ENCODE measurements at places on chromosomes 4 and X.

DNA sequence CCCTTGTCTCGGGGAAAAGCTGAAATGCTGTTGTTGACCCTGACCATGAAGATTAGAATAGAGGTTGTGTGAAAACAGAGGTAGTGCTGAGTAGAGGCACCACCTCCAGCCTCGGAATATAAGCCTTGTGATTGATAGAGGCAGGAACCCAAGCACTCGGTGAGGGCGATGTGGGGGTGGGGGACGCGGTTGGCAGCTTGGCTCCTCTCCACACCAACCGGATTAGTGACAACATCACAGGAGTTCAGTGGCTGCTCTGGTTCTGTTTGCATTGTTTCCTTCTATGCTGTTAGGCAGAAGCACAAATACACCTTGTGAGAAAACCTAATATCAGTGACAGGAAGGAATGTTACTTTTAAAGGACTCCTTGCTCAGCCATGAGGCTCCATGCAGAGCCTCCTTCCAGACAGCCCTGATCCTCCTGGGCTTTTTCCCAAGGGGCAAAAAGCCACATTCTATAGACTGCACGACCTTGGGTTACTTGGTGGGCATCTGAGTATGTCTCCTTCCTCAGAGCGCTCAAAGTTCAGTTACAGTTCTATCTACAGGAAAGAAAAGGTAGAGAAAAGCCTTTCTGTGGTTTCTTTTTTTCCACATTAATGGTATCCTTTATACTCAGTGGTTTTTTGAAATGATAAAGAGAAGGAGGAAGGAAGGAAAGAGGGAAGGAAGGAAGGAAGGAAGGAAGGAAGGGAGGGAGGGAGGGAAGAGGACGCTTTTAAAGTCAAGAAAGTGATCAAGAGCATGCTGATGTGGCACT is 150.4 kb upstream of the NOCT start:
- no peak for DNase-seq

DNA sequence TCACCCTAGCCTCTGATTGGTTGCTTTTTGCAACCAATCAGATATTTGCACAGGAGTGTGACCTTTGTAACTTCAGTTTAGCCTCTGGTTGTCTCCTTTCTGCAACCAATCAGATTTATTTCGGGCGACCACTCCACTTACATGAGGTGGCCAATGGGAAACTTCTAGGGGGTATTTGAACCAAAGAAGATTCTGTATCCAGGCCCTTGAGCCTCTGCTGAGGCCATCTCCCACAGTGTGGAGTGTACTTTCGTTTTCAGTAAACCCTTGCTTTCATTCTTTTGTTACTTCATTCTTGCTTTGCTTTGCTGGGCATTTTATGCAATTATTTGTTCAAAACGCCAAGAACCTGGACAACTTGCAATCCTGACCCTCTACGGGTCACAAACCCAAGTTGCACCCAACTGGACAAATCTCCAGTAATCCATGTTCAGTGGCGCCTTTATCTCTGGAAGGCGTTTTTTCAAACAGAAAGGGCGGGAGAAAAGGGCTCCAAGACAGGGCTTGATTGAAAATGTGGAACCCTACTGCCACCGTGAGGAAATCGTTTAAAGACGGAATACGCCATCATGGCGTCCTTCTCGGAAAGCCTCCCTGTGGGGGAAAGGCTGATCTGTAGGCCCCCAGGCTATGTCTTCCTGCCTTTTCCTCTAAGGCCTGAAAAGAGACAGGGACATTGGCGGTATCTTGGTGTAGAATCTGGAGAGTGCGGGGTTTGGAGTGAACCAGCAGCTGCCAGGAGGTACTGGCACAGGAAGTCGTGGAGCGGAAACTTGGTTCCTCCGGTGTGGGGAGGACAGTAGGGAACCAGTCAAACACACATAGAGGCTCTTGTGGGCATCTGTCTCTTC is 184.6 kb downstream of the OR13H1 start:
- DNase-seq: peak; percentile 91

GRCh38 chr4:146176891-146177290 is 1.4 kb downstream of the LSM6 start:
- DNase-seq: no peak

GRCh38 chr4:168633496-168633895 is 136.6 kb downstream of the PALLD start:
- no peak for DNase-seq

DNA sequence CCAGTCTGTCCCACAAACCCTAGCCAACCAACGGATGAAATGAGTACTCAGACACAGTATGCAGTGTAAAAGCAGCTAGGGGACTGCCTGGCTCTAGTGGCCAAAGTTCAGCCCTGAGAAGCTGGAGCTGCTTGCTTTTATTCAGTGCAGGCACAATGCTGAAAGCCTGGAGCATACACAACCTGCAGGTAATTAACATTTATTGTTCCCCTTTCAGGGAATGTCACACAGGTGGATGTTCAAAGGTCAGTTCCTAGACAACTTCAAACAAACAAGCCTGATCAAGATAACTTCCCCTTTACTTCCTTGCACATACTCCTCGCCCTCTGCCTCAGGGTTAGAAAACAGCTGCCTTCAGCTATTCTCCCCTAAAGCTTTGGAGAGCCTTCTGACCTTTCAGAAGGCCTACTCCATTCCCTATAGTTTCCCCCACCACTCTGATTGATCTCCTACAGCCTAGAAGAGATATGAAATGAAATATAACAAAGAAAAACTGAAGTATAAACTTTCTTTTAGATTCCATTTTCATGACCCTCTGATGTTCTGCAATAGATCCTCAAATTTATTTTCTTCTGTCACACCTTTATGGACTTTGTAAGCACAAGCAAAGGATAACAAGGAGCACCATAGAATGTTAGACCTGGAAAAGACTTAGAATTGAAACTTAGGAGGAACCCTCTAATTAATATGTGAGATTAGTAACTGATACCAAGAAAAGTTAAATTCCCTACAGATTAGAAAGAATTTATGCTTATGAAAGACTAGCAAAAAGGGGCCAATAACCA is 6.8 kb upstream of the DCAF8L1 start:
- DNase-seq: no peak
